ENCODE measurements at places on chromosomes 1 and 21.

DNA sequence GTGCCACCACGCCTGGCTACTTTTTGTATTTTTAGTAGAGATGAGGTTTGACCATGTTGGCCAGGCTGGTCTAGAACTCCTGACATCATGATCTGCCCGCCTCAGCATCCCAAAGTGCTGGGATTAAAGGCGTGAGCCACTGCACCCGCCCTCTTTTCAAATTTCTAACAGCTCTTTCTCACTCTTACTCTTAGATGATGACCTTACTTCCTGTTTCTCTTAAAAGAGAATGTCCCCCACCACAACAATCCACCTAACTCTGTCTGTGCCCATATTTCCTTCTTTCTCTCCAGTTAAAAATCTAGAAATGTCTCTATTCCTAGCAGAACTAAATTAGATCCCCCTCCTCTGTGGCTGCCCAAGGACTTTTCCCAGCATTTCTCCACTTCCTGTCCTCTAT, 46.6 kb upstream of the RGS2 start:
- DNase-seq = no peak

GRCh38 chr1:184624626-184625025, 130.0 kb downstream of the EDEM3 start:
- no peak for DNase-seq

DNA sequence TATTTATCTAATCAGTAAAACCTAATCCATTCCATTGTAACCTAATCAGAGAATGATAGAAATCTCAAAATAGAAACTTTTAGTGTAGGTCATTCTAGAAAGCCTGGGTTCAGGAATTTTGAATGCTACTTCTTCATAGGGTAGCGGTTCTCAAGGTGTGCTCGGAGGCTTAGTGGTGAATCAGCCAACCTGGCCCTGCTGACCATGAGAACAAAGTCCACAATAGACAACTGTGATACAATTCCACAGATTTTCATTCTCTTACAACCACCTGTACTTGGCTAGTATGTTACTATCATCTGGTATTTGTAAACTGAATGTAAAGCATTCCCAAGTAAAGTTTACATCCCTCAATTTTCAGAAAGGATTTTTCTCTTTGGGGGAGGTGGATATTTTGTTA, 7.5 kb upstream of the PUM1 start:
- no peak for DNase-seq

- no peak for DNase-seq
These were observed 39.5 kb upstream of the TMPRSS15 start for GRCh38 chr21:18443085-18443484.

DNA sequence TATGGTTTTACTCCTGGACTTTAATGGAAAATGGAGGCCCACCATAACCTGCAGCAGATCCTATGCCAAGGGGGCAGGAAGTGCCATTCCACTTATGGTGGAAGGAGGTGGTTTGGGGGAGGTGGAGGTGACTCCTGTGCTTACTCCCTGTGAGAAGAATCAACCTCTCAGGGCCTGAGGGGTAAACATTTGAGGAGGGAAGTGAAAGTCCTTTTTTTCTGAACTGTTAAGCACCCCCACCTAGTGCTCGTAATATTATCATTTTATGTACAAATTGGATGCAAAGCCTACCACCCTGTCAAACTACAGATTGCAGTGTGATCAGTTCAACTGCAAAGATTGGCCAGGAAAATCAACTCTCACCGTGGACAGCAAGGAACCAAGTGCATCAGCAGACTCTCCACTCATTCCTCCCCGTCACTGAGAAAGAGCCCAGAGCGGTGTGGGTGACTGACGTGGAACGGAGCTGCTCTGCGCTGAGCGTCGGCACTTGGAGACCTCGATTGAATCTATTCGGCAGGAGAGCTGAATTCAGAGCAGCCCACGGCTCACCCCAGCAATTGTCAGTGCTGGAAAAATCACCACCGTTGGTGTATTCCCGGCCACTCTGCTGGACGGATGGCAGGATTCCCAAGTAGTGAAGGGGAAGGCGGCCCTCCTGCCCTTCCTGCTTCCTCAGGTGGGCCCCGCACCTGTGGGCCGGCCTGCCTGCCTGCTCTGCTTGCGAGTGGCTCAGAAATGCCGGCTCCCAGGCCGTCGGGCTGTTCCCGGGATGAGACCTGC, 46.8 kb upstream of the COX20 start:
- no peak for DNase-seq

GRCh38 chr1:228321435-228321834, 85.2 kb downstream of the TRIM11 start:
- no peak for DNase-seq

DNA sequence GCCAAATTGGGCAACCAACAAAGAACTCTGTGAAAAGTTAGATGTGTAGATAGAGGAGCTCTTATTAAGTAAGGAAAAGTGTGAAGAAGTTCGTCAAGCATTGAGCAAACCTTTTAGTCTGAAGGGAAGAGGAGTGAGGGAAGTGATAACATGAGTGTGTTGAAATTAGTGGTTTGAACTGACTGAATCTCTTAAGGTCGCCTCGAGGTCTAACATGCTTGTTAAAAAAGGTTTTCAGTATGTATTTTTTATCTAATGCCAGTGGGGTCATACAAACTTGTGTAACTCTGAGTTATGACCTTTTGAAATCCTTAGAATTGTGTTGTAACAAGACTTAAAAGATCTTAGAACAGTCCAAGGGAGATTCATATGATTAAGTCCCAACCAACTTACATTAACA, 34.1 kb downstream of the SOAT1 start:
- no peak for DNase-seq

GRCh38 chr1:17865912-17866739, 111.0 kb downstream of the ACTL8 start:
- no peak for DNase-seq

GRCh38 chr1:179938752-179939151, 15.9 kb upstream of the CEP350 start:
- no peak for DNase-seq

DNA sequence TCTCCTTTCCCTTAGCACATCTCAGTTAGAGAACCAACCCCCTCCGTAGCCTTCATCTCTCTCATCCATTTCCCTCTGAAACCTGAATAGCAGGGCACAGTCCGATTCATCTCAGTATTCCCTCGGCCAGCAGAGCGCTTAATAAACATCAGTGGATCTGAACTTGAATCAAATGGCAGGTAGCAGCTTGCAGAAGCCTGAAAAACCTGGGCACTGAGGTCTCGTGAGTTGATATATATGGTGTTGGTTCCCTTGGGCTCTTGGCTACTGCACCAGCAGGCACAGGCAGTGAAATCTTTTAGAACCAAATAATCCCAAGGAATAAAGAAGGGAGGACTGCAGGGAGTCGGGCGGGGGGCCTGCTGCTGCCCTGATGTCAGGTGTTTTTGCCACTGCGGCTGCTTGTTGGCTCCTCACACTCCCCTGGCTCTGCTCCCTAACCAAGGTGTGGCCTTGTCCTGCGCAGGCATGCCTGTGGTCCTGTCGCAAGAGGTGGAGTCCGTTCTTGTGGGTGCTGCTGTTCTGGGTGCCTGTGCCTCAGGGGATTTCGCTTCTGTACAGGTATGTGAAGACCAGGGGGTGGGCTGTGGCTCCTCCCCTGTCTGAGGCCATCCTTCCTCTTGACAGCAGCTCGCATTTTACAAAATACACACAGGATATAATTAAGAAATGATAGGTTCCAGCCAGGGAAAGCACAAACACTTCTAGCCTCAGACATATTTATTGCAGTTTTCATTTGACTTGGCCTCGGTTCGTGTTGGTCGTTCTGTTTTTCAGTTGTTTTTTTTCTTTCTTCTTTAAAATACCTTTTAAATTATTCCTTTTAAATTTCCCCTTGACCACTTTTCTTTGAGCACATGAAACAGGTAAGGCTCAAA, 140.9 kb upstream of the HOOK1 start:
- no peak for DNase-seq

DNA sequence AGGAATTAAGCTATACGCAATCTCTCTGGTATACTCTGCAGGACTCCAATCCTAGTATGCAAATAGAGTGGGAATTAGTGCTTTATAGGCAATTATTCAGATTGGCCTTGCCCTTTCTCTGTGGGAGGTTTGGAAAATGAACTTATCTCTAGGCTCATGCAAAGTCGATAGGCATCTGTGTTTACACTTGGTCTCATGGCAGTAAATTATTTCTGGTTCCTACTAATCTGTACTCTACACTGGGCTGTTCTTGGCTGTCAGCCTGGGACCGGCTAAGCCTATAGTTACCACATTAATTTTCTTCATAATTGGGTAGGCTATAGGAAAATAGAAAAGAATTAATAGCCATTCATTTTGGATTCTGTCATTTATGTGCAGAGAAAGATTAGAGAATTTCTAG, 544.6 kb downstream of the AMY1C start:
- DNase-seq = no peak
